ENCODE measurements at places on chromosomes 16 and 17. TPM values are rescaled to one million over a fixed set of nuclear protein-coding genes. Genes with fewer than 3 reads are reported as not detected.

The TMEM235 gene
- total RNA-seq = not detected

The ANKRD40CL gene
- not detected for total RNA-seq

The MGAT5B gene
- under 0.01 TPM for total RNA-seq

The TGFB1I1 gene
- total RNA-seq = 137 TPM

All from myometrial cell (primary cell).